ENCODE measurements at places on chromosomes 4 and X.

DNA sequence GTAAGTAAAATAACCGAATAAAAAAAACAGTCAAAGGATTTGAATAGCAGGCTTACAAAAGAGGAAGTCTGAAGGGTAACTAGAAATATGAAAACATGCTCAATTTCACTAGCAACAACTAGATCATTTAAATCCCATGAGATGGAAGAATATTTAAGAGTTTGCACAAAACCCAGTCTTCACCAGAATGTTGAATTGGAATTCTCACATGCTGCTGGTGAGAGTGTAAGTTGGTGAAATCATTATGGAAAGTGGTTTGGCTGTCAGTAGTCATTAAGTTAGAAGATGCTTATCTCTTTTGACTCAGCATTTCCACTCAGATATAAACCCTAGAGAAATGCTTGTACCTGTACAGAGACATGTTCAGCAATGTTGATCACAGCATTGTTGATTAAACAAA, 110.1 kb downstream of the PGRMC2 start:
- DNase-seq = no peak

GRCh38 chr4:136863756-136864155, 668.5 kb downstream of the PCDH18 start:
- DNase-seq = no peak

- DNase-seq = no peak
These were observed 37.1 kb upstream of the HERC6 start for GRCh38 chr4:88341227-88342192.

DNA sequence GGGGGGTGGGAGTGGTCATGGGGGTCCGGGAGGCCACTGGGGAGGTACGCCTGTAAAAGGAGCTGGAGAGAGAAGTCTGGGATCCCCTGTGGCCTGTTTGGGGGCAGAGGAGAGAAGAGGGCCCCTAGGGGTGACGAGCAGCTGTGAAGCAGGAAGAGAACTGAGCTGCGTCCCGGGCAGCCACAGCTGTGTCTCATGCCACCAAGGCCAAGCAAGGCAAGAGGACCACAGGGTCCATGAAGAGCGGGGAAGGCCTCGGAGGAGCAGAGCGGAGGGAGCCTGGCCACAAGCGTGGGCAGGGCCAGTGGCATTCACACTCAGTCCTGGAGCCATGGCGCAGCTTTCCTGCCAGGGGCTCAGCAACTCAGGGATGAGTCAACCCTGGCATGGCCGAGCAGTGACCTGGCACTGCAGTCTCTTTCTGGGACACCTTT, 13.6 kb upstream of the NAT8L start:
- no peak for DNase-seq

DNA sequence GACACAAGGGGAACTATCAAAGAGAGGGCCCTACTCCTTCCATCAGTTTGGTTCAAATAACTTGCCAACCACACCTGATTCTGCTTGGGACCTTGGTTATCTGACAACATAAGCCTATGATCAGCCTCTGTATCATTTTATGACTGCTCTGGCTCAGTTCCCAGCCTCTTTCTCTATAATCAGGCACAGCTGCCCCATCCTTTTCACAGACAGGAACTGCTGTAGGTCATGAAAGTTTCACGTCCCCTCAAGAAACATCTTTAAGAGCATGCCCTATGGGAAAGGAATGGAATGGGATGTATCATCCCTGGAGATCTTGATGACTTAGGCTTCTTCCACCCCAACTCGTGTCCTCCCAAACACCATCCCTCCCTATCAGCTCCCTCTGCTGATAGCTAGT, 243.4 kb downstream of the AR start:
- no peak for DNase-seq

GRCh38 chr4:102193145-102193544, 152.1 kb downstream of the SLC39A8 start:
- DNase-seq = no peak

DNA sequence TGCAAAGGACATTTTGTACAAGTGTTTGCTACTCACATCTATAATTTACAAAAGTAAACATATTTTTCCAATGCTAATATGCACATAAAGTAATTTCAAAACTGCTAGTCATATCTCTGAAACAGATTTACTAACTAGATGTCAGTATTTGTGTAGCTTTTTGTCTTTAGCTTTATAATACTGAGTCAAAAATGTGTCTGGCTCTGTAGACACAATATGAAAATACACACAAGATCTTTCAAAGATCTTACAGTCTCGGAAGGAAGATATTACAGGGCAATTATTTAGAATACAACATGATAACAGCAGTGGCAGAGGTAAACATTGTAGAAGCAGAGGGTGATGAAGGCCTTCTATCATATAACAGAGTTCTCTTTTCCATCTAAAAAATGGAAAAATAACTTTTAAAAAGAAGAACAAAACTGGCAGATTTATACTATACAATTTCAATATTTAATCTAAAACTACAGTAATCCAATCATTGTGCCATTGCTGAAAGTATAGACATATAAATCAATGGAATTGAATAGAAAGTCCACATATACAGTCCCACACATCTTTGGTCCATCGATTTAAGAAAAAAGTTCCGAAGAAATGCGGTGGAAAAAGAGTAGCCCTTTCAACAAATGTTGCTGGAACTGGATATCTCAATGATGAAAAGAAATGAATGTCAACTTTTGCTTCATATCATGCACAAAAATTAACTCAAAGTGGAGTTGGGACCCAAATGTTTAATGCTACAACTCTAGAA, 29.4 kb downstream of the ARAP2 start:
- DNase-seq = no peak

- no peak for DNase-seq
These were observed 25.5 kb upstream of the MORC4 start for GRCh38 chrX:107025545-107025944.

DNA sequence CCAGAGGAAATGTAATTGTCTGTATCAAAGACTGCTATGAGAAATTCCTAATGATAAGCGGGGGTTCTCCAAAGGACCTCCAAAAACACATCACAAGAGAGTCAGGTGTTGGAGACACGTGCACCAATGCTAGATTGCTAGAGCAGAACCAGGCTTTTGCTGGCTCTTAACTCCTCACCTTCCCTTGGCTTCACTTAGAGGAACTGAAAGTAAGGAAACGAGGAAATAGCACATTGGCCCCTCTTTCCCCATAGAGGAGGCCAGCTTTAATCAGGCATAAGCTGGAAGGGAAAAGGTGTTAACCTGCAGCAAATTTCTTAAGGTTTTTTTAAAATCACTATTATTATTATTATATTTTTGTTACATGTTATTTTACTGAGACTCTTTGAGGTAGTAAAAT, 13.6 kb downstream of the OTC start:
- DNase-seq = no peak

DNA sequence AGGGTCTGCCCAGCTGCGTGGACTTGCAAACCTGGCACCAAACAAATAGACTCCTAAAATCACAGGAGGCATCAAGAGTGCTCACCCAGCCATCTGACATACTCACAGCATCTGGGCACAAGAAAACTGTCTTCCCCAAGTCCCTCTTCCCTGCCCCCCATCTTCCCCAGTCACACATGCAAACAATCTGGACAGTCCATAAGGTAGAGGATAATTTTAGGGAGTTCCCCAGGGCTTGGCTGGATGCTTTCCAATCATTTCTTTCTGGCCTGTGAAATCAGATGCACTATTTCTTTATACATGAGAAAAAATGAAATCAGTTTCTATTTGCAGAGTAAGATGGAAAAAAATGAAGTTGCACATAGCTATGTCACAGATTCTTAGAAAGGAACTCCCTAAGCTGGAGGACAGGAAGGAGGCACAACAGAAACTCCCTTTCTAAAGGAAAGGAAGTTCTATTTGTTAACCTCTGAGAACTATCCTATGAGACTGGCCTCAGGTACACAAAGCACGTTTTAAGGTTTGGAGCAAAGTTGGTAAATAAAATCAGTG, 342.3 kb downstream of the HNRNPD start:
- no peak for DNase-seq

DNA sequence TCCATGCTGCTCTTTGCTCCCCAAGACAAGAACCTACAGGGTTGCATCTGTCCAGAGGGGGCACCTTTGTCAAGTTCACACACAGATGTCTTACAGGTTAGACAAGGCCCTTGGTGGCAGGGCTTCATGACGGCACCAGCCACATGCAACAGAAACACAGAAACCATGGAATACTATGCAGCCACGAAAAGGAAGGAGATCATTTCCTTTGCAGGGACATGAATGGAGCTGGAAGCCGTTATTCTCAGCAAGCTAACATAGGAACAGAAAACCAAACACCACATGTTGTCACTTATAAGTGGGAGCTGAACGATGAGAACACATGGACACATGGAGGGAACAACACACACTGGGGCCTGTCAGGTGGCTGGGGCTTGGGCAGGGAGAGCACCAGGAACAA, 85.1 kb upstream of the NDP start:
- no peak for DNase-seq

GRCh38 chr4:25937801-25938200, 23.8 kb downstream of the SMIM20 start:
- DNase-seq = no peak

DNA sequence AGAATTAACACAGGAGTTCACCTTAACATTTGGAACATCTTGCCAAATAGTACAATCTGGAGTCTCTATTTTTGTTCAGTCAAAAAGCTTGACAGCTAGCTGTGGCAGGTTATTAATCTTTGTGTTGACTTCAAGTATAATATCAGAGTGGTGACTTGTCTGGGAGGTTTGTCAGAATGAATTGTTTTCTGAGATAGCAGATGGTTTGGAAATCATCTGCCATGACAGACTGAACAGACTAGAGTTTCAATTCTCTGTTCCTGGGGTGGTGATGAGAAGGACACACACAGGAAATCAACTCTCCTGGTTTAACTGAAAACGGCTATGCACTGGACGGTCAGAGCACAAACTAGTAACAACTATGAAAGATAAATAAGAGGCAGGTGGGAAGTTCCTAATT, 203.3 kb upstream of the EMCN start:
- DNase-seq = no peak

DNA sequence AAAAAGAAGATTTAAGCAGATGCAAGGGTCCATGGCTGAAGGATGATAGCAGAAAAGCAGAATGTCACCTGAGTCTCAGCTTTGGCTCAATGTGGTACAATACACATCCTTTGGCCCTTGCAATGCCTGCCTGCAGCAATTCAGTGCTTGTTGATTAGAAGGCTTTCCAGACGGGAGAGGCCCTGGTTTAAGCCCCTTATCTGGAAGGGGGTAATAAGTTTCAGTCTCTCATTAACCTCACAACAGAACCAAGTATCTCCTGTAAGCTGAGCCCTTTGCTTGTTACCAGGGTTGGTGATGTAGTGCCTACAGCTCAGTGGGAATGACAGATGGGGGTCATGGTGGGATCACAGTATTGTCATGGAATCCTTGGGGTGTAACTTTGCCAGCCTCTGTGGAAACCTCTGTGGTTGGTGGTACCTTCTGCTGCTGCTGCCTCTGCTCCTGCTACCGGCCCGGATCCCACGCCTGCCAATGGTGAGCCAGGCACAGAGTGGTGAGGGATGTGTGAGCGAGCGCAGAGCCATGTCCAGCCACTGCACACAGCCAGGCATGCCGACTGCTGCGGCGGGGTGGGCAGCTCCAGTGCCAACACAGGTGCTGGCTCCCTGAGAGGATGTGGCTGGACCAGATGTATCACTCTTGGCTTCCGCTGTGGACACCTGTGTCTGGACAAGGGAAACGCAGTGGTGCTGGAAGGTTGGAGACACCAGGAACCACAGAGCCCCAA, 81.2 kb downstream of the ADRA2C start:
- no peak for DNase-seq

DNA sequence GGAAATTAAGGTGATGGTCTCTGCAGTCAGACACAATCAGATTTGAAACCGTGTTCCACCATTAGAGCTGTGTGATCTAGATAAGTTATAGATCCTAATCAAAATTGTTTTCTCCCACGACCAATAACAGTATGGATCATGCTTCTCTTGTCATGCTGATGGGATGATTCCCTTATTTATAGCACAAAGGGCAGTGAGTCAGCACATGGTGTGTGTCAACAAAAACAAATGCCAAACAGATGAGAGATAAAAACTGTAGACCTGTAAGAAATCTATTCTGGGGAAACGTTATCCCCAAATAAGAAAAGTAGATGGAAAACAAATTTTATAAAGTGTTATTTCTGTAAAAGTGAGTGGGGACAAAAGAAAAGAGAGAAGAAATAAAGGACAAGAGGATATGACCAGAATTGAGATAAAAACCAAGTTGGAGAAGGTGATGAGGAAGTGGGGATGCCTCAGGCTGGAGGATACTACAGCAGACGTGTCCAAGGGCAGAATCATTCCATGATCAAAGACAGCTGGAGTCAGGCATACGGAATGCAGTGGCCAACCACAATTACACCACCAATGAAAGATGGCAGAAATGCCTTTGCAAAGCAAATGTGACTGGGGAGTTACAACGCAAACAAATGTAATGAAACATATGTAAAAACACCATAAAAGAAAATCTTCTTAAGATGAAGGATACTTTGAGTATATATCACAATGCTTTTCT, 377.8 kb upstream of the PRKX start:
- no peak for DNase-seq
